T1000 (cell line): ENCODE measurements at places on chromosomes 12 and 14.

- no peak for DNase-seq
Measured at GRCh38 chr12:10207136-10207535, 5.5 kb upstream of the GABARAPL1 start.

DNA sequence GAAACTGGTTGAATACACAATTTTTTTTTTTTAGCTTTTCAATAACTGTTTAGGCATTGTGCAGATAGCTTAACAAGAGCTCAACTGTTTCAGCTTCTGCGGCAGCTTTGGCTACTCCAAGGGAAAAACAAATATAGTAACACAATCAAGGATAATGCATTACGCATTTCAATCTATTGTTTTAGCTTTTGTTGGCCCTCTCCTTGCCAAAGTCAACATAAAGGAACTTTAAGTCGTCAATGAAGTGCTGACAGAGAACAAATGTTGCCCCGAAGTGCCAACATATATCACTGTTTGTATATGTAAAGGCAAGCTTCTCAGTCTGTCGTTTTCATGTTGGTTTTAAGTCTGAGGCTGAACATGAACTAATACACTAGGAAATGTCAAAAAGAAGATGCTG, 1087.4 kb upstream of the FLRT2 start:
- DNase-seq, result no peak

DNA sequence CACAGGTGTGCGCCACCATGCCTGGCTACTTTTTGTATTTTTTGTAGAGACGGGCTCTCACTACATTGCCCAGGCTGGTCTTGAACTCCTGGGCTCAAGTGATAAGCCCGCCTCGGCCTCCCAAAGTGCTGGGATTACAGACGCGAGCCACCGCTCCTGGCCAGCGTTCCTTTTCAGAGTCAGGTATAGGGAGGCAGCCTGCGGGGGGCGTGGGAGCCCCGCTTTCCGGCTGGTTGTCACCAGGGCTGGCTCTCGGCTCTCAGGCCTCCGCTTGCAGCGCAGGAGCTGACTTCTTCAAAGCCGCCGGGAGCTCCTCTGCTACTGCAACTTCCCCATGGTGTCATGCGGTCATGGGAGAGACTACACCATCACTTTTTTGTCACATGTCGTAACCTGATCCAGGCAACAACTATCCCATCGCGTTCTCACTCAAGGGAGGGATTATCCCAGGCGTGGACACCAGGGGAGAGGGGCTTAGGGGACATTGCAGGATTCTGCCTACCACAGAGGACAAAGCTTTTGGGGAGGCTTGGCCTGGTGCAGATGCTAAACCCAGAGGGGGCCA, 129.4 kb downstream of the SCARB1 start:
- DNase-seq, result no peak

- no peak for DNase-seq
Measured at GRCh38 chr14:20855652-20856291, 35.4 kb upstream of the RNASE3 start.

DNA sequence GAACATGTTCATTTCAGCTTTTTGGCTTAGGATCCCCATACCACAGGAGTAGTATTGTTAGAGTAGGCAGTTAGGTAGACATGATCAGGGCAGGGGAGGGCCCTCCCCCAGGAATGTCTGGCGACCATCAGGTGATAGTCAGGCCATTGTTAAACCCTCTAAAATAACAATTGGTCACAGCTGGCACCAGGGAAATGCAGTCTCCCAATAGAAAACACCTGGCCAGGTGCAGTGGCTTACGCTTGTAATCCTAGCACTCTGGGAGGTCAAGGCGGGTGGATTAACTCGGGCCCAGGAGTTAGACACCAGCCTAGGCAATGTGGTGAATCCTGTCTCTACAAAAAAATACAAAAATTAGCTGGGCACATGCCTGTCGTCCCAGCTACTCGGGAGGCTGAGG, 187.1 kb downstream of the MON2 start:
- no peak for DNase-seq

- no peak for DNase-seq
Measured at GRCh38 chr12:65891219-65891618, 66.9 kb downstream of the HMGA2 start.

GRCh38 chr12:70605976-70606375, 31.3 kb downstream of the PTPRB start:
- DNase-seq, result no peak

DNA sequence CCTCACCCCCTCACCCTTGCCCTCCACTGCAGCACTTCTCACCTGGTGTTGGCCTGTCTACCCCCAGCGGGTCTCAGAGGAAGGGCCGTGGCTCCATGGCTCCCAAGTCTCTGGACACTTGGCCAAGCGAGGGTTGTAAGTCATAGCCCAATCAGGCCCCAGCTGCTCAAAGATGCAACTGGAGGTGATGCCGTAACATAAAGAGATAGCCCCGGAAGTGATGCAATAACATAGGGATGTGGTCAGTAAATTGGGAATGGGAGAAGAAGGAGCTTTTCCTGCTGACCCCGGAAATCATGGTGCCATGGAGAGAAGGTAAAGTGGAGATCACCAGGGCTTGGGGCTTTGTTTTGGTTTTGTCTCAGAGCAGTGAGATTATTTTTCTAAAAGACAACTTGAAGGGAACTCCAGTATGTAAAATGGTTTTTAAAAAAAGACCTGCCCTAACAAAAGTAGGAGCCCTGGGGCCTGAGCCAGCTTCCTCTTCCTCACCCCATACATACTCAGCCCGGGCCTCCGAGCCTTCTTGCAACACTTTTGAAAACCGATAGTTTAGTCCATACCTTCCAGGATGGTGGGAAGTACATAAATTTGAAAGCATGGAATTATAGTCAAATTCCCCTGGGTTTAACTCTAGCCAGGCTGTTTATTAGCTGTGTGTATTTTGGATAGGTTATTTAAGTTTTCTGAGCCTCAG, 212.5 kb downstream of the CRADD start:
- DNase-seq, result no peak

DNA sequence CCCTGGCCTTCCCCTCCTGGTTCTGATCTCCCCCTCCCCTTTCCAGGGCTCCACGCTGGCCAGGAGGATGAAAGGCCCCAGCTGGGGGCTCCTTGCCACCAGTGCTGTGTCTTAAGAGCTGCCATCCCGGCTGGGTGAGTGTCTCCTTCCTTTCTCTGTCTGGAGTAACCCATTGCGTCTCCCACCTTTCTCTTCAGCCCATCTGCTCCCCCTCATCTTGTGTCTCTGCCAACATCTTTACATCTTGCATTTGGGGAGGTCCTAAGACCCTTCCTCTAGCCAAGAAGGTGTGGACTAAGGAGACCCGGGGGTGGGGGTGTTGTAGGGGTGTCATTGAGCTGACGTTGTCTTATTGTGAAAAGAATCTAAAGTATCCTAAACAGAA, 505 bp downstream of the BCL2L2 start:
- no peak for DNase-seq

DNA sequence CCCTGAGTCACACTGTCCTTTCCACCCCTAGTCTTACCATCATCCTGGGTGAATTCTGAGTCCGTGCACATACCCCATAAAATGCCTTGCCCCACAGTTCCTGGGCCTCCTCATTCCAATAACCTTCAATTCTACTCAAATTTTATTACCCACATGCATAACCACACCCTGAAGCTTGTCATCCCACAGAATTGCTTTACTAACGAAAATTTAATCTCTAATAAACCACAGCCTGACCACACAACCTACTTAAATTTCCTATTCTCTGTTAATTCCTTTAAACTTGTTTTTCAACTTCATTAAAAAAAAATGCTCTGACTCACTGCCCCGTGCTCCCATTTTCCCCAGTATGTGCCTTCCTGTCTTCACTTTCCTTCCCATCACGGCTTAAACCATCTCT, 205.9 kb downstream of the PHLDA1 start:
- DNase-seq, result peak; percentile 26

- no peak for DNase-seq
Measured at GRCh38 chr14:79992407-79993198, 218.7 kb downstream of the DIO2 start.
